ENCODE measurements at places on chromosomes 4 and X.

GRCh38 chr4:61199873-61200186 lies 296 bp upstream of the ADGRL3 start:
- no peak for DNase-seq

DNA sequence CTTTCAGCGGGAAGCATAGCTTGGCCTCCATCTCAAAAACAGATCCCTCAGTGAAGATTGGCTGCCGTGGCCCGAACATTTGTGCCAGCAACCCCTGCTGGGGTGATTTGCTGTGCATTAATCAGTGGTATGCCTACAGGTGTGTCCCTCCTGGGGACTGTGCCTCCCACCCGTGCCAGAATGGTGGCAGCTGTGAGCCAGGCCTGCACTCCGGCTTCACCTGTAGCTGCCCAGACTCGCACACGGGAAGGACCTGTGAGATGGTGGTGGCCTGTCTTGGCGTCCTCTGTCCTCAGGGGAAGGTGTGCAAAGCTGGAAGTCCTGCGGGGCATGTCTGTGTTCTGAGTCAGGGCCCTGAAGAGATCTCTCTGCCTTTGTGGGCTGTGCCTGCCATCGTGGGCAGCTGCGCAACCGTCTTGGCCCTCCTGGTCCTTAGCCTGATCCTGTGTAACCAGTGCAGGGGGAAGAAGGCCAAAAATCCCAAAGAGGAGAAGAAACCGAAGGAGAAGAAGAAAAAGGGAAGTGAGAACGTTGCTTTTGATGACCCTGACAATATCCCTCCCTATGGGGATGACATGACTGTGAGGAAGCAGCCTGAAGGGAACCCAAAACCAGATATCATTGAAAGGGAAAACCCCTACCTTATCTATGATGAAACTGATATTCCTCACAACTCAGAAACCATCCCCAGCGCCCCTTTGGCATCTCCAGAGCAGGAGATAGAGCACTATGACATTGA lies 175.4 kb downstream of the FAT4 start:
- DNase-seq, result no peak

DNA sequence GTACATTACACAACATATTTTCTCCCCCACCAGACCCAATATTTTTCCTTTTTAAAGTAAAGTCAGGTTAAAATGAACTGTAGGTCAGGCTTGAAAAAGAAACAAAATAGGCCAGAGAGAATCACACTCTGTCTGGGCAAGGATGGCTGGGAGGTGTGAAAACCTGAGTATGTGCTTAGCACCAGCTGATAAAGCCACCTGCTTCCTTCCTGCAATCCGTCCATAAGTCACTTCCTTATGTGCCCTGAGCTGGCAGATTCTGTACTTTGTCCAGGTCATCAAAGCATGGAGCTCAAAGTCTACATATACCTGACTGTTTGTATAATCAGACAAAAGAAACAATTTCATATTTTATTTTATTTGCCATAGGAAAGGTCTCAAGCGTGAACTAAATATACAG lies 37.7 kb downstream of the ANTXR2 start:
- peak; percentile 66 for DNase-seq

DNA sequence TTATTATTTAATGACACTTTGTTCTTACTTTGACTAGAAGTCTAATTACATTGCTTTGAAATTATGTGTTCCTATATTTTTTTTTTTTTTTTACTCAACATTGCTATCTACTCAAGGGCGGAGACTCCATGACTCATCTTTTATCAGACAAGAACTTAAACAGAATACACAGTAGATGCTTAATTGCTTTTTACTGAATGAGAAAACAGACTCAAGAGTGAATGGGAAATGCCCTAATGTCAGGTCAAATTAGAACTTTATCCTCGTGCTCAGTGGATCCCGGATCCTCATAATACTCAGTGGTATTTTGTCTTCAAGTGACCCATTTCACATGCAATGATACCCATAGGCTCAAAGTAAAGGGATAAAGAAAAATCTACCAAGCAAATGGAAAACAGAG lies 954.5 kb upstream of the IGFBP7 start:
- DNase-seq, result no peak

DNA sequence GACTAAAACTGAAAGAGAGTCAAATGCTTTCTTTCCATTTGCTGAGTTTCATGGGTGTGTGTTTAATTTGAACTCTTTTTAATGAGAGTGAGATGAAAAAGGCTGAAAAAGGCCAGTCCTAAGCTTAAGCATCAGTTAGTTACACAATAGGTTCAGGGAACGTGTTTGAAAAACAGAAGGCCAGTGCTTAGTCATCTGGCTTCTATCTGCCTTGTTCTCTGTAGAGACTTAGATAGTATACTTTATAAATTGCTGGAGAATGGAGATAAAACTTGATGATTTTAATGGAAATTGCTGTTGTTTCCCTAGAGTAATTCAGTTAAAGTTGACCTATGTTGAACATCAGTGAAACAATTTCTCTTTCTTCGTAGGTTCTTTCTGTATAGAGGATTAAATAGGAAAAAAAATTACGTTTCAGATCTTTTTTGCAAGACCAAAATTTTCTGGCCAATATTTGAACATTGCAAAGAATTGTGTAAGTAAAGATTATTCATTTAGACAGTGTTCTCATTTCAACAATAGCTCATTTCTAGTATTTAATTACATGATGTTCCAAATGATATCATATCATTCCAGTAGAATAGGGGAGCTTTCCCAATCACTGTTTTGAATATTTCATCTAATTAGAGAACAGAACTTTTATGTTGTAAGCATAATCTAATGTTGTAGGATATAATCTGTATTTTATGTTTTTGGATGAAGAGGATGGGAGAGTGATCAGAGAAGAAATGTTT lies 1088.8 kb downstream of the ADGRL3 start:
- no peak for DNase-seq

GRCh38 chr4:56227301-56227835 lies 159.9 kb downstream of the AASDH start:
- no peak for DNase-seq

- no peak for DNase-seq
These were observed 148.8 kb upstream of the EDNRA start for GRCh38 chr4:147332091-147332490.

DNA sequence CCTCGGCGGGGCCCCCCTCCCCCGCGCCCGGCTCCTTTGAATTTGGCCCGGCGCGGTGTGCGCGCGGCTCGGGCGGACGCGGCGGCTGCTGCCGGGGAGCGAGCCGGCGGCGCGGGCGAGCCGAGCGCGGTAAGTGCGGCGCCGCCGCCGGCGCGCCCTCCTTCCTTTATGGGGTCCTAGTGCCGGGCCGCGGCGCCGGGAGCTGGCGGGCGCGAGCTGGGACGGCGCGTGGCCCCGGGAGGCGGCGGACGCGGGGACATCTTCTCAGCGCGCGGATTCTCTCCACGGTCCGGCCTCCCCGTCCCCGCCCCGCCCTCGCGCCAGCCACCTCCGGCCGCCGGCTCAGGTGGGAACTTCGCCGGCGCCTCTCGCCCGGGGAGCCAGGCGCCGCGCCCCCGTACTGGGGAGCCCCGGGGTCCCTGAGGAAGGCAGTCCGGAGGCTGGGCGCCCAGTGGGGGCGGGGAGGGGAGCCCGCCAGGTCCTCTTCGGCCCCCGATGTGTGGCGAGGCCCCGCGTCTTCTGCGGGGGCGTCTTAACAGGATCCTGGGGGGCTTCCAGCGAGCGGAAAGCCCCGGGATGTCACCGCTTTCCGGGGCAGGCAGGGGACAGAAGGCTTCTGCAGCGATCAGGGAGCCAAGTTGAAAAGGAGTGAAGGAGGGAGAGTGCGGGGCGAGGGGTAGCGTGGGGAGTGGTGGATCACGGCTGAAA lies 98.4 kb upstream of the TENM3 start:
- no peak for DNase-seq
